ENCODE measurements at places on chromosomes 11 and 22.

- no peak for DNase-seq
Measured at GRCh38 chr11:130094614-130095013, 24.9 kb downstream of the APLP2 start.

GRCh38 chr11:133995066-133995465, 38.3 kb upstream of the IGSF9B start:
- DNase-seq = no peak

DNA sequence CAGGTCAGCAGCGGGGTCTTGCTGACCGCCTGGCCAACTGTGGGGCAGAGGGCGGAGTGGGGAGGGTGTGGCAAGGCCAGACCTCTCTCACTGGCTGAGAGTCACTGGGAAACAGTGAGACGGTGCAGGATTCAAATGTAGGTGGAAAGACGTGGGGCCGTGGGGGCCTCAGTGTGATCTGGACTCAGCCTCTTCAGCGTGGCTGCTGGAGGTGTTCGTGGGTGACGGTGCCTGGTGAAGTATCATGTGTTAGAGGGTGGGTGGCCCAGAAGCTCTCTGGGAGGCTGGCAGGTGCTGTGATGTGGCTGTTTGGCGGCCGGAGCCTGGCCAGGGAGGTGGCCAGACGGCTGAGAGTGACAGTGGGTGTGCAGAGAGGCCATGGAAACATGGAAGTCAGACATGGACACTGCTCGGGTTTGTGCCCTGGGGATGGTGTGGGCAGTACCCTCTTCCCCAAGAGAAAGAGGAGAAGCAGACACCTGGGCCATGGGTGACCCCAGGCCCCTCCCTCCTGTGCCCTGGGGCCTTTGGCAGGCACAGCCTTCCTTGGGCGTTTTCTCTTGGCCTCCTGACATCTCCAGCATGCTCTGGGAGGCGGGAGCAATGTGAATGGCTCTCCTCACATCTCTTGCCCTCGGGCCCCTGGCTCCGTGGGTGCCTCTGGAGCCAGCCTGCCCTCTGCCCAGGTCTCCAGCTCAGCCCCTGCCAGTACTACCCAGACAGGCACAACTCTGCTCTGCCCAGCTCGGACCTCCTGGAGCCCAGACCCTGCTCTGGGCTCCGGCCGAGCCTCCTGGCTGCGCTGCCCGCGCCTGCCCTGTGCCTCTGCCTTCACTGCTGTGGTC, 10.1 kb upstream of the ACR start:
- DNase-seq = no peak

DNA sequence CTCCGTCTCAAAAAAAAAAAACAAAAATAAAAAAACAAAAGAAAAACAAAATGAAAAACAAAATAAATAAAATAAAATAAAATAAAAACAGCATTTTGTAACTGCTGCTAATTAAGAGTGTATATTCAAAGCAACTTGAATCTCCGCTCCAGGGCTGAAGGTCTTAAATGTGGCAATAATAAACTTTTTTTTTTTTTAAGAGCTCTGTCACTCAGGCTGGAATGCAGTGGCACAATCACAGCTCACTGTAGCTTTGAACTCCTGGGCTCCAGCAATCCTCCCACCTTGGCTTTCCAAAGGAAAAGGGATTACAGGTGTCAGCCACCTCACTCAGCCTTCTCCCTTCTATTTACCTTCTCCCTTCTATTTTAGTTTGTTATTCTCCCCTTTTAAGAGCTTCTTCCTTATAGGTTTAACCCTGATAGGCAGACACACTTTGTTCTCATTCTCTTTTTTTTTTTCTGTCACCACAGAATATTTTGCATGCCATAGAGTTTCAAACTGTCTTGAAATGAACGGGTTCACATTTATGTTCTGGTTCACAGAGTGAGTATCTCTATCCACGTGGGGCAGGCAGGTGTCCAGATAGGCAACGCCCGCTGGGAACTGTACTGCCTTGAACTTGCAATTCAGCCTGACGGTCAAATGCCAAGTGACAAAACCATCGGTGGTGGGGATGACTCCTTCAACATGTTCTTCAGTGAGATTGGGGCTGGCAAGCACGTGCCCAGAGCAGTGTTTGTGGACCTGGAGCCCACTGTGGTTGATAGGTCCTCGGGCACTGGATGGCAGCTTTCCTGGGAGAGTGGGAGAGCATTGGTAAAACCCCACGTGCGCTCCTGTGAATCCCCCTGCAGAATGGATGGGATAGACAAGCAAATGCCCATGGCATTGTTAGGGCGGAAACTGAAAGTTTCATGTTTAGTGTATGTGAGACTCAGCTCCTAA, 19.4 kb downstream of the LRRC74B start:
- no peak for DNase-seq

DNA sequence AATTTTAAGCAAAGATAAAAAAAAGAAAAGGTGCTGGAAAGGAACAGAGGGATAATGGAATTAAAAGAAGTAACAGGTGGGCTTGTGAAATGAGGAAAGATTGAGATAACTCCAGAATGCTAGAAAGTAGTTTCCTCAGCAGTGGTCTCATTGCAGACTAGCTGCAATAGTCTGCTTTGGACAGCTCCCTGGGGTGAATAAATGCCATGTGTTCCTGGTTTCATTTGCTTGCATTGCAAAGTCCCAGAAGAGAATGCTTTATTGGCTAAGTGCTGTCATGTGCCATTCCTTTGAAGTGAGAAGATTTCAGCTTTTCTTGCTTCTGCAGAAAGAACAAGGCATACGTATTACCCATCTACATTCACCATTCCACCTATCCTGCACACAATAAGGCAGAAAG, 478.8 kb upstream of the RAG2 start:
- DNase-seq = no peak

- DNase-seq = peak; percentile 91
Measured at GRCh38 chr22:44080936-44081861, 57.1 kb downstream of the PARVB start.

GRCh38 chr11:69637941-69638871, 2.8 kb upstream of the CCND1 start:
- no peak for DNase-seq

- peak; percentile 63 for DNase-seq
Measured at GRCh38 chr22:31346733-31347250, 646 bp upstream of the PATZ1 start.

DNA sequence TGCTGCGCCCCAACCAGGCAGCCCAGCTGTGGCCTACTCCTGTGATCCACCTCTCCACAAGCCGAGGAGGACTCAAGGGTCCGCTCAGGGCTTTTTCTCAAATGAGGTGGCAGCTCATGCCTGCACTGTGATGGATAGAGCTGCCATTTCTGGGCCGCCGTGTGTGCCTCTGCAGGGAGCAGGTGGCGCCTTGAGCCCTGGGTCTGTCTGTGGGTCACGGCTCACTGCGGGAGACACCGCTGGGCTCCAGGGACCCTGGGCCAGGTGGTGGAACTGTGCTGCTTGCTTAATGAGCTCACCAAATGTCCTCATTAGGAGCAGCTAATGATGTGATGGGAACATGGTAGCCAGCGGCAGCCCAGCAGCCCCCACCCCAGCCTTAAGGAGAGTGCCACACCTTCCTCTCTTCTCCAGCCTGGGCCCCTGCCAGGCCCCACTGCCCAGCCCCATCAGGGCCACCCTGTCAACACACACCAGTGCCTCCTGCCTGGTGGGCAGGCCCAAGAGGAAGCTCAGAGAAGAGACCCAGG, 50.8 kb downstream of the DHCR7 start:
- DNase-seq = peak; percentile 30

DNA sequence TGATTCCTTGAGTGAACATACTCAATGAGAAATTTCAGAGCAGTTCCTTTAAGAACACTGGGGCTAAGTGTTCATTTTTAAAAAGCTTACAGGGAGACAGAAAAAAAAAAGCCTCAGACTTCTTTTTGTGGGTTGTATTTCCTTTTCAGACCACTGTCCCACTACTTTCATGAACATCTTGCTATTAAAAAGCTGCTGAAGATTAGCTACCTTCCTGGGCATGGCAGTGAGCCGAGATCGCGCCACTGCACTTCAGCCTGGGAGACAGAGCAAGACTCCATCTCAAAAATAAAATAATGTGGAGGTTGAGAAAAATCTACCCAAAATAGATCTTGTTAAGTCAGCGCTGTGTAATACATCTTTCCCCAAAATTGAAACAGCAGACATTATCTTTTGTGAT, 10.8 kb downstream of the TRAF6 start:
- no peak for DNase-seq

DNA sequence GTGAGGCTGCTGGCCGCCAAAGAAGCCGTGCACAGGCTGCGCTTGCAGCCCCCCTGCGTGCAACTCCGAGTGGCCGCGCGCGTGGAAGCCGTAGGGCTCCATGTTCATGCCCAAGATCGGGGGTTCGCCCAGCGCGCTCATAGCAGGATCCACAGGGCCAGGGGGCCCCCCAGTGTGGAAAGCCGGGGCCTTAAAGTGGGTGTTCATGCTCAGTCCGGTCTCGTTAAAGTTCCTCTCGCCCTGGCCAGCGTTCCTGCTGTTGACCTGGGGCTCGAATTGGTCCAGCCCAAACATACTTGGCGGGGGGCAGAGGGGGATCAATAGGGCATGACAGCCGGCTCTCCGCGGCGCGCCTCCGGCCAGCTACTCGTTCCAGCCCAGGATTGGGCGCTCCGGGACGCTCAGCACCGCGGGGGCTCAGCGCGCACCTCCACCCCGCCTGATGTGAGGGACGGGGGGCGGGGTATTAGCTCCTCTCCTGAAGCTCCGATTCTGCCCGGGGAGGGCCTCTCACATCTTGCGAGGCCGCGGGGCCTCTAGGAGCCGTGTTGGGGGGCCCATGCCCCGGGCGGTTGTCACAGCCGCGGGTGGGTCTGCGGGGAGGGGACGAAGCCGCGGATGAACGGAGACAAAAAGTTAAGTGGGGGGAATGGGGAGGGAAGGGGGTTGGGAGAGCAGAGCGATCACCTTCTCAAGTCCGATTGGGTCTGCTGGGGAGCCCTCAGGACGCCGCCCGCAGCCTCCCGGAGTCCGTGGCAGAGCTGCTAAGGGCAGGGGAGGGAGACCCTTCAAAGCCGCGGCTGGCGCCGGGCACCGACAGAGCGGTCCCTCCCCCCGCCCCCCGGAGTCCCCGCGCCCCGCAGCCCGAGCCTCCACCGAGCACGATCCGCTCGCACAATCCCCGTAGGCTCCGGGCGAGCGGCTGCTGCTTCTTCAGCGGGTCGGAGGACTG, 1.0 kb downstream of the MN1 start:
- no peak for DNase-seq

DNA sequence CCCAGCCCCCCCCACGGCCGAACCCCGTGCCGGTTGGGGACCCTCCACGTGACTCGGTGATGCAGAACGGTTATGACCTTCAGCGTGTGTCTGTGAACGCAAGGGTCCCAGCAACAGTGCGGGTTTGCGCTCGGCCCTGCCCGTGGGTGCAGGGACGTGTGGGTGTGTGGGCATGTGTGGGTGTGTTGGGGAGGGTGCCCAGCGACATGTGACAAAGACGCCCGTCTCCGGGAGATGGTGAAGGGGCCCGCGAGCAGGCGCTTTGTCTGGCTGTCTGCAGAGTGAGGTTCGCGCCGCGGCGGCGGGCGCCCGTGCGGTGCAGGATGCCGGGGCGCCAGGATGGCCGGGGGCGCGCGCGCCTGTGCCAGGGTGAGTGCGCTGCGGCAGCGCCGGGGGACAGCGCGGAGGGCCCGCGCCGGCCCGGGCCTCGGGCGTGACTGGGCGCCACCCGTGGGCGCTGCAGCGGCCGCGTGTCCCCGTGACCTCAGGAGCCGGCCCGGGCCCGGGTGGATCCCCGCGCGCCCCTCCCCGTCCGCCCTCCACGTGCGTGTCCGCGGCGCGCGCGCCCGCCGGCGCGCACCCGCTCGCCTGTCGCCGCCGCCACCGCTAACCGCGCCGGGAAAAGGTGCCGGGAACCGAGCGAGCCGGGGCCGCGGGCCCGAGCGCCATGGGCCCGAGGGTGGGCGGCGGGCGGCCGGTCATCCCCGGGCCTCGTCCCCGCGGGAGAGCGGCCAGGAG, at the start of gene LRFN4:
LRFN4 (plus strand) TSS at position 569 of the 738 bp plus-strand sequence. CDS start 681 bp downstream, outside the sequence.
- DNase-seq = no peak

DNA sequence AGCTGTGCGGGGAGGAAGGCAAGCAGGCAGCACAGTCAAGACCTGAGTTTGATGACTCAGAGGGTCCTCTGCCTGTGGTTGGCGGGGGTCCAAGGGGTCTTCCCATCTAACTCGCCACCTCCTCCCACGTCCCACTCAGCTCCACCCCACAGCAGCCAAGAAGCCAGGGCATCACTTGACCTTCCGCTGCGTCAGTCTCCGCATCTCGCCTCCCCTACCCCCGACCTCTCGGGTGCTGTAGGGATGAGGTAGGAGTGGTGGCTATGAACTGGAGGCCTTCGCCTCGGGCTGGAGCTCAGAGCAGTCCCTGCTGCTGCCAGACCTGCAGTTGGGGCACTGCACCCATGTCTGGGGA, 90.6 kb downstream of the CDKN1C start:
- DNase-seq = no peak

GRCh38 chr11:124882339-124883071, 15.2 kb downstream of the ROBO4 start:
- no peak for DNase-seq

DNA sequence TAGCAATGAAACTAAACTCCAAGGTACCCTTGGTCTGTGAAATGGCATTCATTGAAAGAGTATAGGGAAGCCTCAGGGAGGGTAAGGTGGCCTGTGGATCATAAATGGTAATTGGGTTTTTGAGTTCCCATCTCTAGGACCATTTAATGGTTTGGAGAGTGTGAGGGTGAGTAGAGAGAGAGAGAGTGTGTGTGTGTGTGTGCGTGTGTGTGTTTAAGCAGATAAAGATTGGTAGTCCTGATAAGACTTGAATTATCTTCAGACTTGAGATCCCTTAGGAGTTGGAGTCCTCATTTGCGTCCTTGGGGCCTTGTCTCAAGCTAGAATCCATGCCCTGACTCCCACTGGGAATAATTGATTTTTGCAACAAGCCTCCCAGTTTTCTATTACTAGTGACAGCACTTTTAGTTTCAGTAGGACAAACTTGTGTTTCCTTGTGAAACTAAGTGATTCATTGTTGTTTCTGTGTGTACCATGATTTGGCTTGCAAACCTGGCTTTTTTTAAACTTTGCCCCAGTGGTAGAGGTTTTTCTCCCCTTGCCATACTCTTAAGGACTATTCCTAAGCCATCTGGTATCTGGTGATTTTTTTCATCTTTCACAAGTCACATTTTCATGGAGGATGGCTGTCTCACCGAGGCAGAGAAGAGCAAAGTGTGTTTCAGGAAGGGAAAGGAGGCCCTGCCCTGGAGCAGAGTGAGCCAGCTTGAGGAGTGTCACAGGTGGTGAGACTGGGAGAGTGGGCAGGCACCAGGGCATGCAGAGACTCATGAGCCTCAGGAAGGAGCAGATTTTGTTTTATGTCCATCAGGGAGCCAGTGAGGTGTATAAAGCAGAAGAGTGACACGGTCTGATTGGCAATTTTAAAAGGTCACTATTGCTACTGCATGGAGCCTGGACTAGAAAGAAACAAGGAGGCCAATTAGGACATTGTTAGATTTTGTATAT, 26.7 kb downstream of the ALKBH3 start:
- DNase-seq = no peak

- DNase-seq = no peak
Measured at GRCh38 chr11:92473736-92474135, 249.1 kb downstream of the FAT3 start.

- no peak for DNase-seq
Measured at GRCh38 chr11:86901599-86901998, 53.6 kb downstream of the FZD4 start.

GRCh38 chr22:28222976-28223745, 304.1 kb upstream of the PITPNB start:
- no peak for DNase-seq

- DNase-seq = no peak
Measured at GRCh38 chr11:46498179-46498578, 95.6 kb downstream of the AMBRA1 start.

- DNase-seq = no peak
Measured at GRCh38 chr11:80980227-80980626, 1539.4 kb upstream of the TENM4 start.

Data from NCI-H1694 treated with DMSO at 0.1 percent for 48 hours (cell line).